ENCODE measurements at places on chromosomes 1 and 21.

- no peak for DNase-seq
Observed at GRCh38 chr1:47644212-47644573, 206.3 kb downstream of the FOXD2 start.

- DNase-seq = no peak
Observed at GRCh38 chr1:81231729-81232038, 569.0 kb upstream of the ADGRL2 start.

- peak; percentile 21 for DNase-seq
Observed at GRCh38 chr1:23178950-23179349, 10.3 kb upstream of the LUZP1 start.

- no peak for DNase-seq
Observed at GRCh38 chr1:198934426-198934825, 295.6 kb downstream of the PTPRC start.

DNA sequence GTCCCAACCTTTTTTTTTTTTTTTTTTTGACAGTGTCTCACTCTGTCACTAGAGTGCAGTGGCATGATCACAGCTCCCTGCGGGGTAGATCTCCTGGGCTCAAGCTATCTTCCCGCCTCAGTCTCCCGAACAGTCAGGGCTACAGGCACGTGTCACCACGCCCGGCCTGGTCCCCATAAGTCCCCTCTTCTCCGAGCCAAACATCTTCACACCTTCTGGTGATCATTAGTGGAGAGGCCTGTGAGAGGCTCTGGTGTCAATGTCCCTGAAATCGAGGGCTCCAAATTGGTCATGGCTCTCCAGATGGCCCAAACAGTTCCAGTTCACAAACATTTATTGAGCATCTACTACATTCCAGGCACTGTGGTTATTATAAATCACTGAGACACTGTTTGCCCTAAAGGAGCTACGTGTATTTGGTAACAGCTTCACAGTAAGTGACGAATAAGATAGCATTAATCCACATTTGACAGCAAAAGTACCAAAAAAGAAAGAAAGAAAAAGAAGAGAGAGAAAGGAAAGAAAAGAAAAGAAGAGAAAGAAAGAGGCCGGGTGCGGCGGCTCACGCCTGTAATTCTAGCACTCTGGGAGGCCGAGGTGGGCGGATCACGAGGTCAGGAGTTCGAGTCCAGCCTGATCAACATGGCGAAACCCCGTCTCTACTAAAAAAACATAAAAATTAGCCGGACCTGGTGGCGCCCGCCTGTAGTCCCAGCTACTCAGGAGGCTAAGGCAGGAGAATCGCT is 867 bp upstream of the TIMM17A start:
- no peak for DNase-seq

DNA sequence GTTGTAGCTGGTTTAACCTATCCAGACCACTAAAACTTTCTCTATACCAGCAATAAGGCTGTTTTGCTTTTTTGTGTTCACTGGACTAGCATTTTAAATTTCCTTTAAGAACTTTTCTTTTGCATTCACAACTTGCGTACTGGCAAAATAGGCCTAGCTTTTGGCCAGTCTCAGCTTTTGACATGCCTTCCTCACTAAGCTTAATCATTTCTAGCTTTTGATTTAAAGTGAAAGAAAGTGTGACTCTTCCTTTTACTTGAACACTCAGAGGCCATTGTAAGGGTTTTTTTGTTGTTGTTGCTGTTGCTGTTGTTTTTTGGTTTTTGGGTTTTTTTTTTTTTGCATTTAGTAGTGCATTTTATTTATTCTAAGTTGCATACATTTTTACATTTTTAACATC is 15.2 kb downstream of the RPAP2 start:
- no peak for DNase-seq

GRCh38 chr1:30976143-30976542 is 67.6 kb upstream of the SDC3 start:
- DNase-seq = peak; percentile 29

DNA sequence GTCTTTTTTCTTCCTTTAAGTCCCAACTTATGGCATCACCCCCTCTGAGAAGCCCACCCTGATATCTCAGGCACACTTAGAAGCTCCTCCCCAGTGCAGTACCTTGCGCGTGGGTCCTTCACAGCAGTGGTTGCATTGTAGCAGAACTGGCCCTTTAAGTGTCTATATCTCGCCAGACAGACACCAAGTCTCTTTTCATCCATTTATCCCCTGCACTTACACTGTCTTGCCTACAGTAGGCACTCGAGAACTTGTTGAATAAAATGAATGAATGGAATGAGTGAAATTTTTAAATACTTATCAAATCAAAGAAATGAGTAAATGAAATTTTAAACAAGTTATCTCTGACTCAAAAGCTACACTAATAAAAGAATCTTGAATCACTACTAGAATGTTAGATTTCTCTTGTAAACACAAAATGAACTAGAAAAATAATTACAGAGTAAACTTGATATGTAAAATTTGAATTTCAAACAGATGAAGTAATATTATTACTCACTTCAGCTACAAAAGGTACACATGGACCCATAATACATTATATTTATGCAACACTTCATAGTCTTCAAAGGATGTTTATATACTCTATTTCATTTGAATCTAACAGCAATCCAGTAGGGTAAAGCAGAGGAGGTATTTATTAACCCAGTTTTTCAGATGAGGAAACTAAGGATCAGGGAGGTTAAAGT is 54.7 kb upstream of the MAN1A2 start:
- peak; percentile 44 for DNase-seq

- peak; percentile 34 for DNase-seq
Observed at GRCh38 chr1:31669786-31670592, 25.3 kb upstream of the PEF1 start.

GRCh38 chr21:20270365-20271055 is 727.7 kb upstream of the NCAM2 start:
- DNase-seq = no peak

DNA sequence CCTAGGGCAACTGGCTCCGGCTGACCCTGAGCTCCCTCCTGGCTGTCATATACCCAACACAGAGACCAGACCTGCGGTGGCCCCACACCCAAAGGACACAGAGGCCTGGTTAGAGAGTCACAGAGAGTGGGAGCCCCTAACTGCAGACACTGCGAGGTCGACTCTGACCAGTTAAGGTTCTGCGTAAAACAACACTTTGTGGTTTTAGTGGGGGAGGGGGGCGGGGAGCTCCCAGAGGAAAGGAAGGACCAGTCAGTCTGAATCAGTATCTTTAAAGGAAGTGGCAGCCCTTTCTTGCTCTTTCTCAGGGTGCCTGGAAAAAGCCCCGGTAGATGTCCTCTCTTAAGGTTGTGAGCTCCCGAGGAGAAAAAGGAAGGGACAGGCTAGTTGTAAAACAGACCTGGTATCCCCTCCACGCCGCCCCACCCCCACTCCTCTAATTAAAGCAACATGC is 2.4 kb downstream of the SSBP3 start:
- peak; percentile 48 for DNase-seq
